ENCODE measurements at places on chromosomes 5 and 9. TPM values are rescaled to one million over a fixed set of nuclear protein-coding genes. Genes with fewer than 3 reads are reported as not detected.

The SLC36A3 gene
- total RNA-seq: not detected

The SLC6A3 gene
- not detected for total RNA-seq

- DNase-seq: no peak
These were observed 21.4 kb downstream of the SNX18 start for GRCh38 chr5:54539001-54539400.

The OGN gene
- not detected for total RNA-seq

DNA sequence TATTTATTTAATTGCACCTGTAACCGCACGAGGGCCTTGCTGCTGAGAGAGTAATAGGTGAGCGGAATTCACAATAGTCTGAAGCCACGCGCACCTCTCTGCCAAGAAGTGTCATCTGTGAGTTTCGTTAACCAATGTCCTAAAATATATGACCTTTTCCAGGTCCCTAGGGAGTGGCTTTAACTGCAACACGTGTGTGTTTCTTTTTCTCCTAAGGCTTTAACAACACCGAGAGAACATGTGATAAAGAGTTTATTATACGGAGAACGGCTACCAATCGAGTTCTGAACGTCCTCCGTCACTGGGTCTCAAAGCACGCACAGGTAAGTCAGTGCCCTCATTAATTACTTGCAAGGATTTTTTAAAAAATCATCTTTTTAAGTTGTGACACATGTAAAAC lies 53.2 kb upstream of the CKMT2 start:
- no peak for DNase-seq

DNA sequence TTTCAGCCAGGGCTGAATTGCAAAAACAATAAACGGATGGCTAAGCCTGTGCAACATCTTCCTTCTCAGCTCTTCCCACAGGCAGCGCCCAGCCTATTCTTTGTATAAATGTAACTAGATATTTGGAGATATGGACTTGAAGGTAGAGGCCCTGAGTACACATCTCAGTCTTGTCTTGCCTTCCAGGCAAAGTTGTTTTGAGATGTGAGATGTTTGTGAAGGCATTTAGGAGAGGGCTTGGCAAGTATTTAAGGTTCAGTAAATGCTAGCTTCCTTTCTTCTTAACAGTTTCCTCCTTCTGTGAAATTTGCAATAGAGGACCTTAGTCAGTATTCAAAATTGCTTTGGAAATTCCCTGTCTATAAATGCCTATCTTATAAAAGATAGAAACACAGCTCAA lies 228.8 kb downstream of the NR2F1-AS1 start:
- DNase-seq: no peak

All from activated naive CD4-positive, alpha-beta T cell treated with anti-CD3 and anti-CD28 coated beads, Interleukin-2, amount 50 U/mL, for 72 hours (primary cell).